ENCODE measurements at places on chromosomes 11 and 22. TPM values are rescaled to one million over a fixed set of nuclear protein-coding genes. Genes with fewer than 3 reads are reported as not detected.

SLC2A11 gene
- total RNA-seq = 19.8 TPM

- no peak for DNase-seq
Measured at GRCh38 chr22:27090611-27091011, 433.2 kb downstream of the MIAT start.

GRCh38 chr22:17767233-17768065, 6.8 kb downstream of the BID start:
- DNase-seq = no peak

DNA sequence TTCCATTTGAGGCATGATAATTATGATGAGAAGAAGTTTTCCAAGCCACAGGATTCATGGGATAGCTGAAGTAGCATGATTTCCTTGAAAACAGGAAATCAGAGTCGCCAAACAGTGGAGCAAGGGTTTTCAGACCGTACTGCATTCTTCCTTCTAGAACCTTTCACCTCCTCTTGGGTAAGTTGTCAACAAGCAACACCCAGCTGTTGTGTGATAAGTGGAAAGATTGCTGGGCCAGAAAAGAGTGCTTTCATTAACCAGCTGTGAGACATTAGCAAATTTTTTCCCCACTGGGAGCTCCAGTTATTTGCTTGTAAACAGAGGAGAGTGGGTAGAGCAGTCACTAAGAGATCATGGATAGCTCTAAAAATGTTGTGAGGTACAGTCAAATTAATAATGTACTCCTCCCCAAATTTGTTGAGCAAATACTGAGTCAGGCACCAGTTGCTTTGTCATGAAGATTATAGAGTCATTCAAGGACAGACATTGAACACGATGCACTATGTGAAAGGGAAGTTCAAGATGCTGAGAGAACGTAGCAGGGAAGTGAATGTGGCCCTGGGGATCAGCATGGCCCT, 11.7 kb upstream of the MPEG1 start:
- no peak for DNase-seq
